Stimulated activated CD8-positive, alpha-beta memory T cell treated with anti-CD3 and anti-CD28 coated beads, Interleukin-4, amount 100 ng/mL, for 1 hour (primary cell): ENCODE measurements at places on chromosomes 13 and 19.
A peak's percentile ranks its signal among the peaks of the same experiment; 100 is the strongest.

DNA sequence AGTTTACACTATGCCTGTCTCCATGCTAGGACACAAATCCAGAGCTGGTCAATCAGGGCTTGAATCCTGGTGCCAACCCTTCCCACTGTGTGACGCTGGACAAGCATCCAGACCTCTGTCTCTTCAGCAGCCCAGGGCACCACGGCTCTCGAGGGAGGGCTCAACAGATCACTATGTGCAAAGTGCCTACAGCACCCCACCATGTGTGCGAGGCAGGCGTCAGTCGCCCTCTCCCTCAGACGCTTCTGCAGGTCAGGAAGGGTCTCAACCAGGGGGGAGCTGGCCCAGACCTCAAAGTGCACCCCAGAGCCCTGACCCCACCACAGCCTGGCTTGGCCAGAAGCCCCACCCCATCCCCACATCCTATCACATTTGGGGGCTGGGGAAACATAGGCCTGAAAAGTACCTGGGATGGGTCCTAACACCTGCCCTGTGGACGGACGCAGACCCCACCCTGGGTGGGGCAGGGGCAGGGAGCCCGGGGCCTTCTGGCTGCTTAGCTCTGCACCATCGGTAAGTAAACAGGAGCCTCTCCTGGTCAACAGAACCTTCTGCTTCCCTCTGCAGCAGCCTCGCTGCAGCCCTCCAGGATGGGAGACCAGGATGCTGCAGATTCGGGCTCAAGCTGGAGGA is 2.9 kb upstream of the C2CD4C start:
- DNase-seq: no peak

- DNase-seq: no peak
These were observed 1.0 kb downstream of the SPPL2B start for GRCh38 chr19:2329501-2329916.

DNA sequence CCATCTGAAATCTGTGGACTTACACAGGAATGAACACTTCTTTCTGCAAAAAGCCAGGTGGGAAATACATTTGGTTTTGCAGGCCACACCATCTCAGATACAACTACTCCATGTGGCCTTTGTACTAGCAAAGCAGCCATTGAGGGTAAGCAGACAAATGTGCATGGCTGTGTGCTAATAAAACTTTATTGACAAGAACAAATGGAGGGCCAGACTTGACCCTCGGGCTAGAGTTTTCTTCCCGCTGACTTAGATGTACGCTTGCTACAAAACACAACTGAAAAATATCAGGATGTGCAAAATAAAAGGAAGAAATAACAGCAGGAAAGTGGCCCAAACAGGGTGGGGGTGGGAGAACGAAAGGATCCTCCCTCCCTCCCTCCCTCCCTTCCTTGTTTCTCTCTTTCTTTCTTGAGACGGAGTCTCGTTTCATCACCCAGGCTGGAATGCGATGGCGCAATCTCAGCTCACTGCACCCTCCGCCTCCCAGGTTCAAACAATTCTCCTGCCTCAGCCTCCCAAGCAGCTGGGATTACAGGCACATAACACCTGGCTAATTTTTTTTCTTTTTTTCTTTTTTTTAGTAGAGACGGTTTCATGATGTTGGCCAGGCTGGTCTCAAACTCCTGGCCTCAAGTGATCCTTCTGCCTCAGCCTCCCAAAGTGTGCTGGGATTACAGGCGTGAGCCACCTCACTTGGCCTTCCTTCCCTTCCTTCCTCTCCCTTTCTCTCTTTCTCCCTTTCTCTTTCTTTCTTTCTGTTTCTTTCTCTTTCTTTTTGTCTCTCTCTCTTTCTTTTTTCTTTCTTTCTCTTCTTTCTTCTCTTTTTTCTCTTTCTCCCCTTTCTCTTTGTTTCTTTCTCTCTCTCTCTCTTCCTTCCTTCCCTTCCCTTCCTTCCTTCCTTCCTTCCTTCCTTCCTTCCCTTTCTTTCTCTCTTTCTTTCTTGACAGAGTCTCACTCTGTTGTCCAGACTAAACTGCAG is 29.3 kb downstream of the CCL25 start:
- DNase-seq: no peak

- no peak for DNase-seq
These were observed 94.0 kb downstream of the KLF12 start for GRCh38 chr13:74040200-74040599.

- DNase-seq: no peak
These were observed 29.4 kb upstream of the ZNF507 start for GRCh38 chr19:32316034-32316433.

GRCh38 chr13:33193428-33193974 is 92.1 kb downstream of the STARD13 start:
- DNase-seq: no peak

DNA sequence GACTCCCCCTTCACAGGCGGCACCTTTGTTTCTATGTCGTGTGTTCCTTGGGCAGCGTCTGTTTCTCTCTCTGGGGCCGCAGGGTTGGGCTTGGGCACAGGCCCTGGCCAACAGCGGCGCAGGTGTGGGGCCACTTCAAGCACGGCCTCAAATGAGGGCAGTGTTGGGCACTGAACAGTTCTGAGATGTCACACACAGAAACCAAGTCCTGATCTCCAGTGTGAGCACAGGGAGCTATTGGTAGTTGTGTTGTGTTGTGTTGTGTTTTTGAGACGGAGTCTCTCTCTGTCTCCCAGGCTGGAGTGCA is 42.7 kb downstream of the GATAD2A start:
- no peak for DNase-seq

DNA sequence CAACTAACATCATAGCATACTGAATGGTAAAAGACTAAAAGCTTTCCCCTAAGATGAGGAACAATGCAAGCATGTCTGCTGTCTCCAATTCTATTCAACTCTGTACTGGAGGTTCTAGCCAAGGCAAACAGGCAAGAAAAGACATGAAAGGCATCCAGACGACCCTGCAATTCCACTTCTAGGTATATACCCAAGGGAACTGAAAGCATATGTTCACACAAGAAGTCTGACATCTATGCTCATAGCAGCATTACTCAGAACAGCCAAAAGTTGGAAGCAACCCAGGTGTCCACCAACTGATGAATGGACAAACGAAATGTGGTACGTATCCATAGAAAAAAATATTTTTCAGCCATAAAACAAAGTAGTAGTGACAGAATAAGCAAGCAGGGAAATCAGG is 39.1 kb downstream of the PEPD start:
- no peak for DNase-seq

GRCh38 chr19:55580628-55581144 is at the start of gene ZNF579:
ZNF579 (minus strand) TSS chr19:55580848; CDS start chr19:55579639, 1,209 bp downstream.
- DNase-seq: peak; percentile 44

GRCh38 chr13:51902776-51903175 is 41.0 kb downstream of the CCDC70 start:
- no peak for DNase-seq

- DNase-seq: no peak
These were observed 123.1 kb downstream of the ITGBL1 start for GRCh38 chr13:101575581-101575980.

DNA sequence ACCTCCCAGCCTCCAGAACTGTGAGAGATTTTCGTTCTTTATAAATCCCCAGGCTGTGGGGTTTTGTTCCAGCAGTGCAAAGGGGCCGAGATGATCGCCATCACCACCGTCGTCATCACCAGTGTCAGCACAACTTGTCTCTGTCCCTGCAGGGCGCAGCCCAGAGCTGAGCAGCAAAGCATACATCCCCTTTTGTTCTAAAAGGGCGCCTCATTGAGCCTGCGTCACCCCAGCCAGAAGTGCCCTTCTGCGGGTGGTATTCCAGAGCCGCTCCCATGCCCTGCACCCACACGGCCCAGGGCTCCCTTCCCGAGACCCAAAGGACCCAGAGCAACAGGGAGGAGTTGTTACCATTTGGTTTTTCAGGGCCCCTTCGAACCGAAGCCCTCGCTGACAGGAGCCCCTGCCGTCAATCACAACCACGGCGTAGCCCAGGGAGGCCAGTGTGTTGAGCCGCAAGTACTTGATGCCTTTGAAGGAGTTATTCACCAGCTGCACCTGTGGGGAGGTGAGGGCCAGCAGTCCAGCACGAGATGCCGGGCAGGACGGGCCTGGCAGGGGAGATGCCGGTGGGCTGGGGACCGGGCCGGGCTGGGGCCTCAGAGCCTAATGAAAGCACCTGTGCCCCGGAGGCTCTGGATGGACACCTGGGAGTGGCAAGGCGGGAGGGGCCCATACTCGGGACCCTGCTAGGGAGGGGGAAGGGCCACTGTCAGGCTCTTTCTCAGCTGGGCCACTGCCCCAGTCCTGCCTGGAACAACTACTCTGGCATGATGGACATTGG is 14.4 kb upstream of the MYDGF start:
- no peak for DNase-seq

GRCh38 chr13:30039511-30039911 is 189.1 kb upstream of the UBL3 start:
- no peak for DNase-seq

- DNase-seq: no peak
These were observed 3.5 kb upstream of the TLE5 start for GRCh38 chr19:3065675-3066357.

DNA sequence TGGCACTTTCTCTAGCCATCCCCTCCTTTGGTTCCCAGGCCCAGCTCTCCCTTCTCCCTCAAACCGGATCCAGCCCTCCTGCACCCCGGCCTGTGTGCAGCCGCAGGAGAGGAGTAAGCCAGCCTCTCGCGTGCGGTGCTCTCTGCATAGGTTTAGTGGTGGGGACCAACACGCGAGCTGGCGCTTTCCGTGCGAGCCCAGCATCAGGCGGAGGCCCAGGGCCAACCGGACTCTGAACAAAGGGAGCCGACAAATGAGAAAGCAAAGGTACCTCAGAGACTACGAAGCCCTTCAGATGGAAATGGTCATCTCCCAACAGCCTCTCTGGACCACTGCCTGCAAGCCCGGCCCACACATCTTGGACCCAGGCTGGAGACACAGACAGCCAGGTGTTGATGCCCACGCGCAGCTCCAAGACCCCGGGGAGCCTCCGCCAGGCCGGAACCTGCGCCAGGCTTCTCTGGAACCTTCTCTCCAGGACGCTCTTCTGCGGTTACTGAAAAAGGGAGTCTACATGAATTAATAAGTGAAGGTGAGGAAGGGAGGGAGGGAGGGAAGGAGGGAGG is 16.5 kb upstream of the LATS2 start:
- no peak for DNase-seq

DNA sequence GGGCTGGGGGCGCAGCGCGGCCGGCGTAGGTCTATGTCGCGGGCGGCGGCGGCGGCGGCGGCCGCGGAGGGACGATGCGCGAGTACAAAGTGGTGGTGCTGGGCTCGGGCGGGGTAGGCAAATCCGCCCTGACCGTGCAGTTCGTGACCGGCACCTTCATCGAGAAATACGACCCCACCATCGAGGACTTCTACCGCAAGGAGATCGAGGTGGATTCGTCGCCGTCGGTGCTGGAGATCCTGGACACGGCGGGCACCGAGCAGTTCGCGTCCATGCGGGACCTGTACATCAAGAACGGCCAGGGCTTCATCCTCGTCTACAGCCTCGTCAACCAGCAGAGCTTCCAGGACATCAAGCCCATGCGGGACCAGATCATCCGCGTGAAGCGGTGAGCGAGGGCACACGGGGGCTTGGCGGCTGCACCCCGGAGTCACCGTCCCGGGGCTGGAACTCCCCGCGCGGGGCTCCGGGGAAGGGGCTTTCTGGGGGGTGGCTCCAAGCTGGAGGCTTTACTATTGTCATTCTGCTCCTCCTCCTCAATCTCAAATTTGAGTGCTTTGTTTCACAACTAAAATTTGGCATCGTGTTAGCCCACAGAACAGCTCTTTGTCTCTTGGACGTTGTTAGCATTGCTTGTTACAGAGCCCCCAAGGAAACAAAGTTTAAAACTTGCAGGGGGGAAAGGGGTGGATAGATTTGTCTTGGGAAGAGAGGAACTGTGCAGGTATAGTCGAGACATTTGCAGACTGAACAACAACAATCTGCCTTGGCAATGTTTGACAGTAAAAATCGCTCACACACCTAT is 630 bp downstream of the RAP2A start:
- peak; percentile 5 for DNase-seq
